Mesothelial cell of epicardium (in vitro differentiated cells): ENCODE measurements at places on chromosomes 16 and 17. TPM values are rescaled to one million over a fixed set of nuclear protein-coding genes. Genes with fewer than 3 reads are reported as not detected.

MNT gene
- 47.5 to 49.1 TPM (median 48.3 TPM) in 3 replicates for total RNA-seq

SLC43A2 gene
- 12.4 to 13.3 TPM (median 12.4 TPM) in 3 replicates for total RNA-seq

NACA2 gene
- total RNA-seq, result not detected in 3 replicates

PRPF8 gene
- 331 to 354 TPM (median 334 TPM) in 3 replicates for total RNA-seq

SP2 gene
- 17.0 to 18.0 TPM (median 17.0 TPM) in 3 replicates for total RNA-seq
